ENCODE measurements at places on chromosomes 1 and 21.

DNA sequence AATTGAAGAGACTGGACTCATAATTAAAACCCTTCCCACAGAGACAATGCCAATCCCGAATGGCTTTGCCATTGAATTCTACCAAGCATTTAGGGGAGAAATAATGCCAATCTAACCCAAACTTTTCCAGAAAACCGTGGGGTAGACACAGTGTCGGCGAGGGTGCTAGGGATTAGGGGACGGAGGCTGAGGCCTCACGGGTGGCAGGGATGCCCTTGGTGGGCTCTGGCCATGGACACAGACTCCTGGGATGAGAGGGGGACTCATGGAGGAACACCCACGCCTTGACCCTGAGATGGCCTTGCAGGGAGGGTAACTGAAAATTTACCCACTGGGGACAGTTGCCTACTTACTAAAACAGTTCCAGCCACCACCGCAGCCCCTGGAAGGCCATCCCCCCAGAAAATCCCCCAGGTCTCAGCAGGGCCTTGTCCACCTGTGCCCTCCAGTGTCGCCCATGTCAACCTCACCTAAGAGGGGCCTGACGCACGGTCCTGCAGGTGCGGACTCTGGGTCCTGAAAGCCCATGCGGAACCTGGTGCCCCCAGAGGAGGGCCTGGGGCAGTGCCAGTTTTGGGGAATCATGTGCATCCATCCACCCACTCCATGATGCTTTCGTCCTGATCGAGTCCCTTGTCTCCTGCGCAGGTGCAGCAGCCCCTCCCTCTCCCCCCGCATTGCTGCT, 1.9 kb downstream of the KRTAP10-5 start:
- no peak for DNase-seq

DNA sequence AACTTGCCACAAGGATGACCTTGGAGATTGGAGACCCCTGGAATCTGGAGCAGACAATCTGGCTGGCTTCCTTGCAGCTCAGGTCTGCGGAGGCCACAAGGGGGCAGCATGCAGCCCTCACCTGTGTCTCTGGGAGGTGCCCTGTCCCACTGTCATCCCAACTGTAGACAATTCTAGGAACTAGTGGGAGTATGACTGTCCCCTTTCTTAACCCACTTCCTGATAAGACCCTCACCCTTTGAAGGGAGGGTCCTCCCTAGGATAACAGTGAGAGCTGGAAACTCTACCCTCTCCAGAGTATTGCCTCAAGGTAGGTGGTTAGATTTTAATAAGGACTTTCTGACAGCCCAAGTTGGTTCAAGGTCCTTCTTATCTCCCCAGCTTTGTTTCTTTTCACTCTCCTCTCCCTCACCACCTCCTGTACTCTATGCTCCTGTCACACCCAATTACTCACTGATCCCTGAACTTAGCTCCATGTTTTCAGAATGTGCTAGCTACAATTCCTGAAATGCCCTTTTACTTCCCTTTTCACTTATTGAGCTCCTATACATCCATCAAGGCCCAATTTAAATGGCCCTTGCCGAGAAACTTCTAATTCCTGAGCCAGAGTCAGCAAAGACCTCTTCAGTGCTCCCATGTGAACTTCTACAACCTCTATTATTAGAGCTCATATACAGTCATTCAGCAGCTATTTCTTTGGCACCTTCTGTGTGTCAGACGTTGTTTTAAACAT, 9.2 kb upstream of the KCNQ4 start:
- DNase-seq, result peak; percentile 14

GRCh38 chr1:111735321-111735720, 3.9 kb downstream of the INKA2 start:
- no peak for DNase-seq

- no peak for DNase-seq
Observed at GRCh38 chr1:63797056-63797726, 23.4 kb downstream of the ROR1 start.

GRCh38 chr1:55670331-55671082, 455.3 kb upstream of the USP24 start:
- DNase-seq, result no peak

DNA sequence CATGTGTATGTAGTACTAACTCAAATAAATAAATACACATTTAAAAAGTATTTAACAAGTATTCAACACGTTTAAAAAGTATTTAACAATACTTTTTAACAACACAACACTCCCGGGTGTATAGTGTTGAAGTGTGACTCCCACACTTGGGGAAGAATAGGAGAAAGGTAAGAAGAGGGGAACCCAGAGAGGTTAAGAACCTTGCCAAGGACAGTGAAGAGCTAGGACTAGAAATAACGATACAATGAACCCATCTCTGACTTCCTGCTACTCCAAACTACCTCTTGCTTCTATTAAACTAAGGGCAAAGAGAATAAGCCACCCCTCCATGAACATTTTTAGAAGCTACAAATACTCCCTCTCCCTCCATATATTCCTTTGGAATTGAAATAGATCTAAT, 1.7 kb upstream of the GFI1 start:
- DNase-seq, result no peak

DNA sequence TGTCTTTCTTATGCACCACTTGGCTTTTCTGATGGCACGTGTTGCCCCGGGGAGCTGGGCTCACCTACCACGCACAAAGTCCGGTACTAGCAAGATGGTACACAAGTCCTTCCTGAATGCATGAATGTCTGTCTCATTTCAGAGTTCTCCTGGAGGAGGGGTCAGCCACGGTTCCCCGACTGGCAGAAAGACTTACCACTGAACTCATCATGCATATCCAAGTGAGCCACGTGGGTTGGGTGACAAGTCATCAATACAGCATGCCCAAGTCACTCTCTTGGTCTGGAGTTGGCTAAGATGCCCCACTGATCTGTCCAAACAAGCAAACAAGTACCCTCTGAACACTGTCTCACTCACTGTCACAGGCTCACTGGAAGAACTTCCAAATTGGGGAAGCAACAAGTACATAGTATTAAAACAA, 28.6 kb upstream of the MX1 start:
- no peak for DNase-seq

- DNase-seq, result no peak
Observed at GRCh38 chr1:239682960-239683359, 296.6 kb downstream of the CHRM3 start.

GRCh38 chr1:179046808-179047635, 21.3 kb downstream of the FAM20B start:
- no peak for DNase-seq

GRCh38 chr1:222034790-222035189, 292.9 kb upstream of the DUSP10 start:
- no peak for DNase-seq

GRCh38 chr21:45130324-45130774, 56.0 kb downstream of the ADARB1 start:
- DNase-seq, result no peak

DNA sequence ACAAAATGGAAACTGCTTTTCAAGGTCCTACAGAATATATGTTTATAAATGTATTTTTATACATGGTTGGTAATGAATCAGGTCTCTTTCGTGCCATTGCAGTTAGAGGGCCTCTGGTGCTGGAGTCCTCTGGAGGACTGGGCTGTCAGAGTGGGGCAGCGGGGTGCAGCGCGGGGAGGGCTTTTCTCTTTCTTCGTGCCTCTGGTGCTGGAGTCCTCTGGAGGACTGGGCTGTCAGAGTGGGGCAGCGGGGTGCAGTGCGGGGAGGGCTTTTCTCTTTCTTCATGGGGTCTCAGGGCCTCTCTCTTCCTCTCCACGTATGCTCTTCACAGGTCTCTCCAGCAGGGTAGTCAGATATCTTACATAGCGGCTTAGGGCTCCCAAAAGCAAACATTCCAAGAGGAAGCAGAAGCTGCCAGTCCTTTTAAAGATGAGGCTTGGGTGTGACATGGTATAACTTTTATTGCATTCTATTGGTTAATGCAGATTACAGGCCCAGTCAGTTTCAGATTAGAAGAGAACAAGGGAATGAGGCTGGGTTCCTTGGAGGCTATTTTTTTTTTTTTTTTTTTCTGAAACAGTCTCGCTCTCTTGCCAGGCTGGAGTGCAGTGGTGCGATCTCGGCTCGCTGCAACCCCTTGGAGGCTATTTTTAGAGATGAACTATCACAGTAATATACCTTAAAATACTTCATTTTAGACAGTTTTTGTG, 13.1 kb downstream of the SDCCAG8 start:
- no peak for DNase-seq

DNA sequence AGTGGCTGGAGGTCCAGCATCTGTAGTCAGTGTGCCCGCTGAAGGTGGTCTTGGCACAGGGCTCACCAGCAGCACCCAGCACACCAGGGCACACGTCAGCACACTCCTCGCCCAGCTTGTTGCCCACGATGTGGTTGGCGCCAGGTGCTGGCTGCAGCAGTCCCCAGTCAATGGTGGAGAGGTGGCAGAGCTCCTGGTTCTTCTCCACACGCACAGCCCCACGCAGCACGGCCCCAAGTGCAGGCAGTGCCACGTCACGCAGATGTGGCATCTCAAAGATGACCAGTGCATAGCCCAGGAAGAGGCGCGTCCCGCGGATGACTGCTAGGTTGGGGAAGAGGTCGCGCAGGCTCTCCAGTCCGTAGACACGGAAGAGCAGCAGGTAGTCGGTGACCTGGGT, 5.2 kb downstream of the INSRR start:
- no peak for DNase-seq

DNA sequence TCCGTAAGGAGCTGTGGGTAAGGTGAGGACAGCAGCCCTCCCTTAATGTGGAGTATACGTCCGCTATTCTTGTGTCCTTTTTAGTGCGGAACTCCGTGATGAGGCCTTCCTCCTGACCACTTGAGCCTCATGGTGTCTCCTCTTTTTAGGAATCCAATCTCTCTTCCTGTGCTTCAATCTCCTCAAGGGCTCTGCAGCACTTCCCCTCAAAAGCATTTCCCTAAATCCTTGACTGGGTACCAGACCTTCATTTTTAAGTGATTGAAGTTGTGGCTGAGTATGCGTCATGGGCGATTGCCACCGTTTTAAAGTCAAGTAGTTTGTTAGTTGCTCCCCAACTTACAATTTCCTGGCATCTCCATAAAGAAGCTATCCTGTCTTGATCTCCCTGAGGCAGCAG, 62.8 kb downstream of the SAMSN1 start:
- no peak for DNase-seq

DNA sequence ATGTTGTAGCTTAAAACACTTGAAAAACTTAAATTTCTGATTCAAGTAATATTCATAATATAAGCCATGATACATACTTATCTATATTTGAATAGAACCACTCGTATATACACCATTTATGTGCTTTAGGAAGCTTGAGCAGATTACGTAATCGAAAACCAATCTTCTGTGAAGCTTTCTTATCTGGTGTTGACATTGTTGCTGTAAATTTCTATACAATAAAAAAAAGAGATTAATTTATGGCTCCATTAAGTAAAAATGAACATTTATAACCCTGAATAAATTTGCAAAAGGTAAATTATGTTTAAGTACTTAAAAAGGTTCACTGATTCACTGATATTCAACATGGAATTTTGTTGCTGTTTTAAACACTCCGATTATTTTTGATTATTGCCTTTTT, 21.4 kb downstream of the LIN9 start:
- DNase-seq, result no peak

GRCh38 chr1:99594205-99594604, 51.7 kb upstream of the PALMD start:
- DNase-seq, result no peak

- DNase-seq, result peak; percentile 97
Observed at GRCh38 chr1:44674113-44675000, at the start of the genes ARMH1 and TMEM53. Gene ARMH1, plus strand, starts transcription at chr1:44674714. Its CDS starts 14,984 bp downstream, at chr1:44689698. Gene TMEM53, minus strand, starts transcription at chr1:44674481. Its CDS starts 90 bp downstream, at chr1:44674391.

DNA sequence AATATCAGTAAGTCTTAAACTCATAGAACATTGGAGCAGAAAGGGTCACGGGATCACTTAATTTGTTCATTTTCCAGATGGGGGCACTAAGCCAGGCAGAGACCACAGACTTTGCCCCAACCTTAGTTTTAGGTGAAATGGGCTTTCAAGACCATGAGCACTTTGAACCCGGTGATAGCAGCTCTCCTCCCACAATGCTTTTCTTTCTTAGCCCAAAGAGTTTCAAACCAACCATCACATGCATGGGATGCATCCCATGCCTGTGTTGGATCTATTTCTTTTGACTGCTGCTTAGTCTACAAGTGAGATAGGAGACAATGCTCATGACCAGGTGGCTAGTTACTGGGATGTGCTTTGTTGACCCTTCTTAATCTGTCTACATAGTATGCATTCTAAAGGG, 240.6 kb downstream of the NUF2 start:
- no peak for DNase-seq

DNA sequence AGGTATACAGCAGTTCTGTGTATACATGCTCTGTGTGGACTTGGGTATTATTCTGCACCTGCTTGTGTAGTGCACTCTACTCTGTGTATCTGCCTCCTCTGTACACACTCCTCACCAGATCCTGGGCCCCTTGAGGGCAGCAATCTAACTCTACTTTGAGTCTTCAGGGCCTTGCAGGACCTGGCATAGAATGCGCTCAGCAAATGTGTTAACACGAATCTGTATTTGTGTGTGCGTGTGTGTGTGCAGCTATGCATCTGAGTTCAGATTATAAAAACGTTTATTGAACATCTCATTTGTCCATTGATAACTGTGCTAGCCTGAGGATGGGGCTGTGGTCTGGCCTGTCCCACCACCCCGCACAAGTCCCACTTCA, 3.9 kb upstream of the MEF2D start:
- no peak for DNase-seq

- DNase-seq, result no peak
Observed at GRCh38 chr21:39156024-39156423, 27.2 kb downstream of the PSMG1 start.

- DNase-seq, result no peak
Observed at GRCh38 chr1:237794071-237794470, 96.7 kb downstream of the ZP4 start.

GRCh38 chr1:40906781-40907400, 44.7 kb upstream of the CITED4 start:
- DNase-seq, result no peak

- DNase-seq, result no peak
Observed at GRCh38 chr21:42461881-42462877, 33.8 kb downstream of the RSPH1 start.

DNA sequence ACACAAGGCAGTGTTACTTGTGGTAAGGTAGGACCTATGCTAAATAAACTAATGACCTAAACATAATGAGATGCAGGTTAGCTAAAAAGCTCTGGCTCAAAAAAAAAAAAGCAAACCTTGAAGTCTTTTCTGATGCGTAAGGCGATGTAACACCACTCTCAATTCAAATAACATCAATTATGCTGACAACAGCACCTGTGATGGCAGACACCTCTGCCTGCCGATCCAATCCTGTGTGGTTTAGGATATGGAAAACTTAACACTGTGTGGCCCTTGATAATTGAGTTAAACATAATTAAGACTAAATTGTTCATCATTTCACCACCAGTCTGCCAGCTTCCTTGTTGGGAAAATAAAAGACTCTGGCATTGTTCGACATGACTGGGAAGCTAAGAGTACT, 9.1 kb downstream of the RPAP2 start:
- no peak for DNase-seq

Measured in NCI-H1694 treated with DMSO at 0.1 percent for 48 hours (cell line).